Vein endothelial cell (primary cell): ENCODE measurements at places on chromosomes 2 and 18. TPM values are rescaled to one million over a fixed set of nuclear protein-coding genes. Genes with fewer than 3 reads are reported as not detected.

SGPP2 gene
- total RNA-seq = not detected in 2 replicates

SMAD4 gene
- total RNA-seq = 90.2 and 141 TPM in 2 replicates

SMYD5 gene
- total RNA-seq = 19.4 and 22.2 TPM in 2 replicates

PCGF1 gene
- 13.3 and 14.0 TPM in 2 replicates for total RNA-seq

ADI1 gene
- total RNA-seq = 35.3 and 40.1 TPM in 2 replicates

C2orf92 gene
- 2.0 and 2.3 TPM in 2 replicates for total RNA-seq

KCNG3 gene
- total RNA-seq = under 0.01 TPM in 2 replicates

GPAT2 gene
- total RNA-seq = 12.8 and 18.3 TPM in 2 replicates

DNAH7 gene
- total RNA-seq = under 0.01 and 0.38 TPM in 2 replicates

CNDP1 gene
- not detected in 2 replicates for total RNA-seq

TIMM21 gene
- 22.4 and 23.8 TPM in 2 replicates for total RNA-seq

TRIM43 gene
- total RNA-seq = not detected in 2 replicates

PSTPIP2 gene
- total RNA-seq = 5.3 and 5.6 TPM in 2 replicates

DPP4 gene
- 10.3 and 16.0 TPM in 2 replicates for total RNA-seq

G6PC2 gene
- not detected in 2 replicates for total RNA-seq

SP100 gene
- total RNA-seq = 148 and 179 TPM in 2 replicates

REEP1 gene
- total RNA-seq = 0.98 and 1.6 TPM in 2 replicates

ANKAR gene
- total RNA-seq = 7.9 and 10.5 TPM in 2 replicates

SLC40A1 gene
- total RNA-seq = 26.4 and 44.4 TPM in 2 replicates

CNGA3 gene
- total RNA-seq = not detected in 2 replicates

VSNL1 gene
- not detected in 2 replicates for total RNA-seq

LBX2 gene
- 2.9 and 3.8 TPM in 2 replicates for total RNA-seq

CAPN14 gene
- 0.10 TPM in 1 of 2 replicates, not detected in the other for total RNA-seq

ARHGAP15 gene
- not detected in 2 replicates for total RNA-seq

TAF4B gene
- total RNA-seq = 3.6 and 4.7 TPM in 2 replicates
